SK-N-SH (cell line): ENCODE measurements at places on chromosomes 1 and 21.

- no peak for DNase-seq
Observed at GRCh38 chr1:220891224-220892085, 12.2 kb downstream of the HLX start.

- DNase-seq = no peak
Observed at GRCh38 chr1:86472152-86472551, 3.4 kb downstream of the CLCA1 start.

- DNase-seq = no peak
Observed at GRCh38 chr21:9750341-9751086, 770.9 kb upstream of the TPTE start.

- DNase-seq = no peak
Observed at GRCh38 chr1:48908606-48909005, 131.9 kb upstream of the BEND5 start.

DNA sequence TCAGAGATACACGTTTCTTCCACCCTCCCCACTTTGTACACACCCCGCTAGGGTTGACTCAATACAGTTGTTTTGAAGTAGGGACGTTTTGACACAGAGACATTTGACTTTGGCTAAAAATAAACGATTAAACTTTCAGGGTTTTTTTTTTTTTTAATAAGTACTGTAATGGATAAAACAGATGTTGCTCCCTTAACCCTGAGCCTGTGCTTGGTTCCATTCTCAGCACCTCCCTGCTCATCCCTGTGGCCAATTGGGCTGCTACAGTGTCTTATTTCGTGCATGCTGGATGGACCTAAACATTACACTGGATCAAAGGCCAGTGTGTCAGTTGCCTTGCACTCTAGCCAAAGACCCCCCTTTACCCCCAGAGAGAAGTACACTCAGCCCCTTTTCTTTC lies 16.9 kb downstream of the GRHL3 start:
- DNase-seq = no peak

- DNase-seq = no peak
Observed at GRCh38 chr1:159989581-159989980, 35.5 kb upstream of the SLAMF9 start.

GRCh38 chr1:213519098-213519497 lies 468.1 kb downstream of the RPS6KC1 start:
- DNase-seq = peak; percentile 38

- no peak for DNase-seq
Observed at GRCh38 chr1:20588634-20589225, at the start of gene CDA. Gene CDA (plus strand): TSS chr1:20589097. CDS start chr1:20589130, 33 bp downstream.

GRCh38 chr1:97721221-97721620 lies 199.6 kb downstream of the DPYD start:
- DNase-seq = no peak
